ENCODE measurements at places on chromosomes 4 and X.

DNA sequence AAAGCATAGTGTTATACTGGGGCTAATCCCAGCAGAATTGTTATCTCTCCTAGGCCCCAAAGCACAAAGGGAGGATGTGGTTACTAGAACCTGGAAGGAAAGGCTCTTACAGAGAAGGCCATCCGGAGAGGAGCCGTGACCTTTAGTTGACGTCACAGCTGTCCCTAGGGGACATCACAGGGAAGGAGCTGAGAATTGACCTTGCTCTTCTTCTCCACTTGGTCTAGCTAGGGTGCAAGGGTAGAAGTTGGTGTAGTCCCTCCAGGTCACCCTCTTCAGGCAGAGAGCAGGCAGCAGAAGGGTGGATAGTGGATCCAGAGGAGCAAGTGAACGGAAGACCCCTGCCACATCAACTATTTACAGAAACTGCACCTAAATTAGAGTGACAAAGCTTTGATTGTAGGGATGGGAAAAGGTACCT is 22.8 kb upstream of the FGF2 start:
- DNase-seq: no peak

DNA sequence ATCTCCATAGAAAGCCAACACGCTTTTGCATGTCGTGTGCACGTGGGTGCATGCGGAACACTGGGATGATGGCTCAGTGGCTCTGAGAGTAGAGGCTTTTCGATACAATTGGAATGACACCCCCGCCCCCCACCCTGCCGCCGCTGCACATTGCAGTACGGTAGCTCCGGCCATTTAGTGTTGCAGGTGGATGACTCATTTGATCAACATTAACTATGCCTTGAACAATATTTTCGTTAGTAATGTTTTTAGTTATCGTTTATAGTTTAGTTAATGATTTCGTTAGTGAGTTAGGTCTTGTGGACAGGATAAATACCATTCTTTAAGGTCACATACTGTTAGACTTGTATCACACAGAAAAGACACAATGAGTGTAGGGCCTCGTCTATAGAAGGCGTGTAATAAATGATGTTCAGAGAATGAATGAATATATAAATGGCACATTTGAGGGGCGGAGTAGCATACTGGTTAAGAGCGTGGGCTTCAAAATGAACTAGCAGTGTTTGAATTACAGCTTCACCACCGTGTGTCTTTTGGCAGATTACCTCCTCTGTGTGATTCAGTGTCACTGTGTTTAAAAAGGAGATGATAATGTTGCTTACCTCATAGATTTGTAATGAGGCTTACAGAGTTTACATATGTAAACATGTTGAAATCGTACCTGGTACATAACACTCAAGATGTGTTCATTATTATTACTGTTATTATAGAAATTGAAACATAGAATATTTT is 67.2 kb upstream of the TENM3 start:
- DNase-seq: no peak

- no peak for DNase-seq
Observed at GRCh38 chrX:131831185-131831520, 191.9 kb upstream of the STK26 start.

DNA sequence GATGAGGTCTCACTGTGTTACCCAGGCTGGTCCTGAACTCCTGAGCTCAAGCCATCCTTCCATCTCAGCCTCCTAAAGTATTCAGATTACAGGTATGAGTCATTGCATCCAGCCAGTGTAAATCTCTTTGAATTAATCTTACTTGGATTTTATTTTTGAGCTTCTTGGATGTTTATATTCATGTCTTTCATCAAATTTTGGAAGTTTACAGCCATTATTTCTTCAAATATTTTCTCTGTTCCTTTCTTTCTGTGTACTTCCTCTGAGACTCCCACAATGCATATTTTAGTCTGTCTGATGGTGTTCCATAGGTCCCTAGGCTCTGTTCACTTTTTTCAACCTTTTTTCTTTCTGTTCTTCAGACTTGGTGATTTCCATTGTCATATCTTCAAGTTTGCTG is 34.9 kb downstream of the ZCCHC13 start:
- no peak for DNase-seq

GRCh38 chr4:177006331-177006730 is 213.6 kb upstream of the VEGFC start:
- DNase-seq: no peak

GRCh38 chr4:76726176-76726575 is 171.8 kb downstream of the SOWAHB start:
- no peak for DNase-seq

DNA sequence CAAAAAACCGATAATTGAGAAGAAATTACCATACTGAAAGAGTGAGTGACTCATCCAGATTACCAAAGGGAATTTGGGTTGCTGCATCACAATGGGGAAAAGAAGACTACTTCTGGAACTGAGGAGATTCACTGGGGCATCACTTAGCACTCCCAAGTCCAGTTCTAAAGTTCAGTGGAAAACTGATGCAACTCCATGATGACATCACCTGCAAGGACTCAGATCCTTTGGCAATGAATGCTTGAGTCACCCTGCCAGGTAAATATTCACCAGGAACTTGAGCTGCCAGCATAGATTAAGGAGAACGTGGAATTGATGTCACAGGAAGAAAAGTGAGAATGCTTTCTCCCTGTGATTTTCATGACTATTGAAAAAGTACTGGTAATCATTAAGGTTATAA is 32.0 kb upstream of the SMIM10L2A start:
- DNase-seq: no peak

DNA sequence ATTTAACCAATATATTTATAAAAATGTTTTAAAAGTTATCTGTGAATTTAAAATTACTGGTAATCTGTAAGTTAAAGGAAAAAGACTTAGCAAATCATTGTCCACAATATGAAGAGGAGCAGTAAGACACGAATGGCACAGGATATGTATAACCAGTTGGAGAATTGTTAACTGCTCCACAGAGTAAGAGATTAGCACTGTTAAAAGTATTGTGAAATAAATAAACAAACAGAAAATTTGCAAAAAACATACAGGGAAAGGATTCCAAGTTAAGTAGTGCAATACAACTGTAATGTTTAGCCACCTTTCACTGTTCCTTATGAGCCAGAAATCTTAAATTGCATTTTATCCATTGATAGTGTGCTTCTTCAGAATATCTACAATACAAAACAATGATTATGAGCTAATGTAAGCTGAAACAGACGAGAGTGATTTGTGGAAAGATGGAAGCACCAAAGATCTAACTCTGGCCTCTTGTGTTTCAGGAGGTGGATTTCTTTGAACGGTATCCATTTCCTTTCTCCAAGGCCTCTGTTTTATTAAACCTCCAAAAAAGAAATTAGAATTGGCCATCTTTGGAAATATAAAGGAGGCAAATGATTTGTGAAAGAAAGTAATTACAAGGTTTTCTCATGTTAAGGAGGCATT is 188.4 kb downstream of the UNC5C start:
- DNase-seq: no peak

GRCh38 chrX:2691543-2692220 is 587 bp downstream of the CD99 start:
- peak; percentile 41 for DNase-seq

GRCh38 chr4:158801066-158801465 is 32.2 kb downstream of the FNIP2 start:
- DNase-seq: no peak

- DNase-seq: peak; percentile 32
Observed at GRCh38 chrX:50579955-50580354, 109.3 kb upstream of the DGKK start.

Data from GM13976 (cell line).